Calu3 (cell line): ENCODE measurements at places on chromosomes 7 and 10. TPM values are rescaled to one million over a fixed set of nuclear protein-coding genes. Genes with fewer than 3 reads are reported as not detected.
A peak's percentile ranks its signal among the peaks of the same experiment; 100 is the strongest.

- no peak for DNase-seq
- no peak overlapping the region for H3K27ac ChIP-seq
- no peaks in the 10 kb centered on the region for H3K4me1 ChIP-seq
- H3K36me3 ChIP-seq, result no peaks in the 10 kb centered on the region
- H3K4me3 ChIP-seq, result no peak overlapping the region
Observed at GRCh38 chr7:137122145-137122544, 221.4 kb downstream of the PTN start.

Gene STRIP2
- 10.1 and 13.2 TPM in 2 replicates for total RNA-seq

DNA sequence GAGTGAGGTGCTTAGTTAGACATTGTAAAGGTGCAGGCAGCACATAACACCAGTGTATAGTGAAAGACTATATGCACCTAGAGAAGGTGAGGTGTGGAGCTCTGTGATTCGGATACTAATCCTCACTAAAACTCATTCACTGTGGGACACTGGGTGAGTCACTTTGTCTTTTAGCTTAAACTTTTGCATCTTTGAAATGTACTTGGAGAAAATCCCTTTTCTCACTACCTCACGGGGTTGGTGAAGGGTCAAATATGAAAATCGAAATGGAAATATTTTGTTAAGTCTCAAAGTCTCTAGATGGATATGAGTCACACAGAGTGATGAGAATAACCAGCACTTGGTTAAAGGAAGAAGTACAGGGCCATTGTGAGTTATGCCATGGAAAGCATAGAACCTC, 38.0 kb downstream of the MDFIC start:
- H3K27ac ChIP-seq, result no peak overlapping the region
- H3K27me3 ChIP-seq, result no peaks in the 10 kb centered on the region
- no peak for DNase-seq

GRCh38 chr10:116774728-116775151, 32.4 kb upstream of the HSPA12A start:
- no peaks in the 10 kb centered on the region for H3K27me3 ChIP-seq
- no peak overlapping the region for H3K4me3 ChIP-seq
- peak; percentile 24 for DNase-seq
- no peaks in the 10 kb centered on the region for H3K36me3 ChIP-seq
- no peak overlapping the region for H3K27ac ChIP-seq

GRCh38 chr10:120473593-120473992, 16.6 kb downstream of the PLPP4 start:
- no peak overlapping the region for H3K4me3 ChIP-seq
- no peaks in the 10 kb centered on the region for H3K36me3 ChIP-seq
- peaks cover 37% of the 10 kb centered on the region for H3K27me3 ChIP-seq
- no peak for DNase-seq

DNA sequence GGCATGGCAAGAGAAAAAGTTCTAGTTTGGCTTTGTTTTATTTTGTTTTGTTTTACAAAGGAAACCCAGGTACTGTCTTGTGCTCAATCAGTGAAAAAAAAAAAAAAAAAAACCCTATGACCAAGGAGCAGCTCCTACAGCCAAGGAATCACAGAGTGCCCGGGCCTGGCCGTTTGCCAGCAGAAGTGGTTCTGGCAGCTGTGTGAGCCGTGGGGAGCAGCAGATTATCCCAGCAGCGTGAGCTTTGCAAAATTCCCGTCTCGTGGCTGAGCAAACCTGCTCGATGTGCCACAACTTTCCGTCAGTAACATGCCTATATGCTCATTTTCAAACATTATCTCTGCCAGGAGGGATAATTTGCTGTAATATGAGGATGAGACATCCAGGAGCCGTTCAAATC, 293.7 kb downstream of the POU6F2 start:
- peak; percentile 39 for DNase-seq
- no peaks in the 10 kb centered on the region for H3K27me3 ChIP-seq
- no peaks in the 10 kb centered on the region for H3K4me1 ChIP-seq
- H3K36me3 ChIP-seq, result no peaks in the 10 kb centered on the region
- H3K4me3 ChIP-seq, result no peak overlapping the region
